ENCODE measurements at places on chromosomes 7 and 10.

DNA sequence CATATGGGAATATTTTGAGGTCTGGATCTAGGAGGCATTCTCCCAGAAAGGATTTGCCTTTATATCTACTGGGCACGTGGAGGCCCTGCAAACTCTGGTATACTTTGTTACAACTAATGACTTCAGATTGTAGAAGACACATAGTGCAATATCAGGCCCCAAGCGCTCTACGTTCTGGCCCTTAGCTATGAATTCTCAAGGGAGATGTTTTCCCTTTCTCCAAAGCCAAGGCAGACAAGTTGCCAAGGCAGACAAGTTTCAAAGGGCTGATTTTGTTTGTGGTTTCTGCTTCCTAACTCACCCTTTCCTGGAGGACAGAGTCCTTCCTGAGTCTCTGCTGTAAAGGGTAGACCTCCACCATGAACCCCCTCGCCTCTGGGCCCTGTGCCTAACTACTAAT lies 99.4 kb upstream of the CTTNBP2 start:
- DNase-seq: no peak

DNA sequence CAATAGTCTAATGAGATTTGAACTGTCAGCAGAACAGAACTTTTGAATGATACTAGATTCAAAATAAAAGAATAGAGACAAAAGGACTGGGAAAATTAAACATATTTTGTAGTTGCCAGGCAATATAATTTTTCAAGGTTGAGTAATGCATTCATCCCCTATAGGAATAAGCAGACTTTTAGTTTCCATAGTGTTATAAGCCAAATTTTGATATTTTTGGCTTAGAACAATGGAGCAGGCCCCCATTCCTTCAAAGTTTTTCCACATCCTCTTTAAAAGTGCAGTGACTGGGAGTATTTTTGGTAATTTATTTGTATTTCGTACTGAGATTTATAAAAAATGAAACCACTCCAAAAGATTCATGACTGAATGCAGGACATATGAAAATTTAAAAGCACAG lies 24.0 kb downstream of the MEOX2 start:
- DNase-seq: no peak

DNA sequence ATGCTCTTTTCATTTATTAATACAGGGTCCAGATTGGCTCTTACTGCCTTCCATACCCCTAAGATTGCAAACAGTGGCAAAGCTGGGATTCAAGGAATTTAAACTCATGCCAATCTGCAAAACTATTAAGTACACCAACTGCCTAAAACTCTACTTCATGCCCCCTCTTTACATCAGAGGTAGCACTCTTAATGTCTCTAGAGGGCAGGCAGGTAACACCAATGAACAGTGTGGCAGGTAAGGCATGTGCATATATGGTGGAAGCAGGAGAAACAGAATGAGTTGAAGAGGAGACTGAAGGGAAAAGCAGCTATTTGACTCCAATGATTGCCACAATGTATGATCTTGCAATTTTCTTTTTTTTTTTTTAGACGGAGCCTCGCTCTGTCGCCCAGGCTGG lies 156.7 kb downstream of the BTAF1 start:
- DNase-seq: no peak

- no peak for DNase-seq
These were observed 35.8 kb upstream of the TRUB1 start for GRCh38 chr10:114902151-114902550.

DNA sequence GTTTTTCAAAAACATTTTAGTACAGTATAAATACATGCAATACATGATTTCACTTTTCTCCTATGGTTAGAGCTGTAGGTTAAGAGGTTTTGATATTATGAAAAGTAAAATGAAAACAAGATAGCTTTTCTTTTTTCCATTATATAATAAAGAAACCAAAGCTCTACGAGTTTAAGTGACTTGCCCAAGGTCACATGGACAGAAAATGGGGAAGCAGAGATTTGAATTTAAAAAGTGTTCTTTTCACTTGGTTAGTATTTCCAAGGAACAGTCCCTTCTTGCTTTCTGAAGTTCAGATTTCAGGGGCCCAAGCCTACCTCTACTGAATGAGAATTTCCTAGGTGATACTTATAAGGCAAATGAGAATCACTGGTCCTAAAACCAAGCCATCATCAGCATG lies 13.2 kb upstream of the MAP3K8 start:
- no peak for DNase-seq

Data from GM12891 (cell line).